A549 treated with DMSO at 1 μM for 4 hours (cell line): ENCODE measurements at places on chromosomes 6 and 20. TPM values are rescaled to one million over a fixed set of nuclear protein-coding genes. Genes with fewer than 3 reads are reported as not detected.

FAM209B gene
- 0.30 to 0.62 TPM (median 0.50 TPM) in 4 of 5 replicates, not detected in the other for total RNA-seq

PRDM13 gene
- 0.83 to 1.2 TPM (median 0.93 TPM) in 5 replicates for total RNA-seq

RTEL1 gene
- 5.3 to 8.8 TPM (median 7.0 TPM) in 5 replicates for total RNA-seq

FRMD1 gene
- total RNA-seq = 0.01 to 0.06 TPM (median 0.03 TPM) in 5 replicates

ADGRF4 gene
- total RNA-seq = 6.8 to 8.8 TPM (median 7.2 TPM) in 5 replicates

USP49 gene
- total RNA-seq = 1.1 to 1.9 TPM (median 1.5 TPM) in 5 replicates

POU5F1 gene
- total RNA-seq = 2.5 to 4.6 TPM (median 3.8 TPM) in 5 replicates

OR12D3 gene
- not detected in 5 replicates for total RNA-seq
